ELF-1 (cell line): ENCODE measurements at places on chromosomes 4 and X.
A peak's percentile ranks its signal among the peaks of the same experiment; 100 is the strongest.

- DNase-seq, result peak; percentile 68
Measured at GRCh38 chrX:130057209-130057608, 53.1 kb downstream of the ELF4 start.

DNA sequence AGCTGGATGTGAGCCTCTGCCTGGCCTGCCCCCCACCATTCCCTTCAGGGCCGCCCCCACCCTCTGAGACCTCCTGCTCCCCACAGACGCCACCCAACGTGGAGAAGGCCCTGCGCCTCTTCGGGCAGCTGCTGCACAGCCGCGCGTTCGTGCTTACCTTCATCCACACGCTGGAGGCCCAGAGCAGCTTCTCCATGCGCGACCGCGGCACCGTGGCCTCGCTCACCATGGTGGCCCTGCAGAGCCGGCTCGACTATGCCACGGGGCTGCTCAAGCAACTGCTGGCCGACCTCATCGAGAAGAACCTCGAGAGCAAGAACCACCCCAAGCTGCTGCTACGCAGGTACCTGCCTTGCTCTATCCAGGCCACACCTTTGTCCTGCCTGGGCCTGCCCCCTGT is 10.1 kb downstream of the PLXNA3 start:
- no peak for DNase-seq

DNA sequence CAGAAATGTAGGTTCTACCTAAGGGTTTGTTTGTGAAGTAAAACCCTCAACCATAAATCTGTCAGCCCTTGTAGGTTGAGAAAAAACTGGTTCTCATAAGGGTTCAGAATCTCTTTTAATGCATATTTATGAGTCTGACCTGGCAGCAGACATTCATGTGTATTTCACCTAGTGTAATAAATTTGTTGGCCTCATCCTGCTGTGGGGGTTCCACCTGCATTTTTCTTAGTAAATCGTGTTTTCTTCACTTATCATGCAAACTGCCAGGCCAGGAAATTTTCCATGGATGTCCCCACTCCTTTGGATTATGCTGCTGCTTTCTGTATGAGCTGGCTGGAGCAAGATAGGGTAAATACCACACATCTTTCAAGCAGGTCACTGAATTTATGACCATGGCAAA is 42.4 kb downstream of the KLHL13 start:
- no peak for DNase-seq

DNA sequence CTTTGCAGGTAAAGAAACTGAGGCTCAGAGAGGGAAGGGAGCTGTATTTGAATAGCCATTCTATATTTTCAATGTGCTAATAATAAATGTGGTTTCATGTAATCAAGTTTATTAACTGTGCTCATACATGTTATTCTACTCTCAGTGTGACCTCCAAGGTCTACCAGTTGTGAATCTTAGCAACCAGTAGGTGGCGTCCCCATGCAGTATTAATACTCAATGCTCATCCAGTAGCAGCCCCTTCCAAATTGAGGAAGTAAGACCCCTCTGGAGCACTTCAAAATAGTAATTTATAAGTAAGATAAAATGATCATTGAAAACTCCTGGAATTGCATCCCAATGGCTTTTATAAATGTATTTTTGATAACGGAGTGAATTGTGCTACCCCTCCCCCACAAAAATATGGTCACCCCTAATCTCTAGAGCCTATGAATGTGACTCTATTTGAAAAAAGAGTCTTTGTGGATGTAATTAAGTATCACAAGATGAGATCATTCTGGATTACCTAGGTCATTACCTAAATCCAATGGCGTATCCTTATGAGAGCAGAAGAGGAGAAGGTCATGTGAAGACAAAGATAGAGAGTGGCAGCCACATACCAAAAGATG is 20.4 kb upstream of the SEPSECS start:
- no peak for DNase-seq

DNA sequence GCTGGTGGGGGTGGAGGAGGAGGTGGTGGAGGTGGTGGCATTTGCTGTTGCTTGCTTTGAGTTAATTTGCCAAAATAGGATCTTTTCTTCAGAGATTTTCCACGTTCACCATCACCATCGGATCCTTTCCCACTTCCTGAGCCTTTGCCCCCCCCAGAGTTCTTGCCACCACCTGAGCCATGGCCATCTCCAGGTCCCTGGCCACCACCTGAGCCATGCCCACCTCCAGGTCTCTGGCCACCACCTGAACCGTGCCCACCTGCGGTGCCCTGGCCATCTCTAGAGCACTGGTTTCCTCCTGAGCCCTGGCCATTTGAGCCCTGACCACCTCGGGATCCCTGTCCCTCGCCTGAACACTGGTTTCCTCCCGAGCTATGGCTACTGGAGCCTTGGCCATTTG is 1.9 kb downstream of the IRS4 start:
- DNase-seq, result no peak

GRCh38 chr4:141919649-141920048 is 283.3 kb downstream of the IL15 start:
- no peak for DNase-seq

- DNase-seq, result no peak
Measured at GRCh38 chr4:1082215-1083182, 30.9 kb downstream of the RNF212 start.
